Posterior vena cava (tissue), 2 donors: ENCODE measurements at places on chromosomes 1 and 21.
A peak's percentile ranks its signal among the peaks of the same experiment; 100 is the strongest.

DNA sequence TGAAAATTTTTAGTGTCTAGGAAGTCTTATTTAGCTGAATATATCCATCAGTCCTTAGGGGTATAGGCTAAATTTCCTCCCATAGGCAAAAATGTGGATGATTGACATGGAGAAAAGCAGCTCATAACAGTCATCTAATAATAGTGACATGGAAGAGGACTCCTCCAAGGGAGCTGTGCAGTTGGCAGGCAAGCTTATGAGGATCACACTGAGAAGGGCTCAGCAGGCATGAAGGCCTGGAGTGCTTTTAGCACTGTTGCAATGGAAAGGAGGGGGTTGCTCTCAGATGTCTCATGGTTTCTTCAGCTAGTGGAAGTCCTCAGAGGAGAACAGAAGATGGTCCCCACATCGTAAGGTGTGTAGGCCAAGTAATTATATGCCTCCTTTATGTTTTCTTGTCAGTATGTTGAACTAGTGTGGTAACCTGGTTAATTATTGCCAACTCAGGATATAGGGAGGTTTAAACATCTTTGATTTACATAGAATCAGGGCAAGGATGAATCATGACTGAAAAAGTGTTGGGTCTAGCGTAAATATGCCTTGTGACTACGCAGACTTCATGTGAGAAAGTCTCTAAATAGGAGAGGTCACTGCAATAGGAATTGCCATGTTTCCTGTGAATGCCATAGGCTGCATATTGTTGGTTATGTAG is 18.9 kb downstream of the VN1R5 start:
- DNase-seq, result no peak

DNA sequence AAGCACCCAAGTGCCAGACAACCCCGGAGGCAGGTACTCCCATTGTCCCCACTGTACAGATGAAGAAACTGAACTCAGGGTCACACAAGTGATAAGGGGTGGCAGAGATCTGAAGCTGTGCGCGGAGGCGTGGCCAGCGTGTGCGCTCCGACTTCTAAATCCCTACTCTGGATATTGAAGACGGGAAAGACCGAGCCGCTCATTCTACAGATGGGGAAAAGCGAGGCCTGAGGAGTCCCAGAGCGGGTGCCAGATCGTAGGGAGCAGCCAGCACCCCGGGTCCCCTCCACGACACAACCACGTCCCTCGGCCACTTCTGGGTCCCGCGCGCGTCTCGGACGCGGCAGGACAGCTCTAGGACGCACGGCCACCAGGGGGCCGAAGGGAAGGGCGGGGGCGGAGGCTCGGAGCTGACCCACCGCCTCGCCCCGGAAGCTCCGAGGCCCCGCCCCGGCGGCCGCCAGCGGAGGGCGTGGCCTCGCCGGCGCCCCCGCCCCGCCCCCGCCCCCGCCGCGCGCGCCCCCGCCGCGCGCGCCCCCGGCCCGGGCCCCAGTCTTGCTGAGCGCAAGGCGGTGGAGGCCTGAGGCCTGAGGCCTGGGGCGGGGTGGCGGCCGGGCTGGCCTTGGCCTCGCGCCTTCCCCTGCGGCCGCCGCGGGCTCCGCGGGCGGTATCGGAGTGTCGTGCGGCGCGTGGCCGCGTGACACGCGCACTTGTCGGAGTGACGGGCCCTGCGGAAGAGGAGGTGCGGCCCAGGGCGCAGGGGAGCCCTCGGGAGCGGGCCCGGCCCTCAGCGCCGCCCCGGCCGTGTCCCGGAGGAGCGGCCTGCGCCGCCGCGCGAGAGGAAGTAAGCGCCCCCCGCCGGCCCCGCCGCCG is at the start of gene H6PD:
Gene H6PD (plus strand): TSS at position 552 of the 873 bp plus-strand sequence. CDS start 10,161 bp downstream, outside the sequence.
- DNase-seq, result peak; percentile 95

GRCh38 chr1:33609739-33610138 is 137.3 kb downstream of the ZSCAN20 start:
- no peak for DNase-seq

DNA sequence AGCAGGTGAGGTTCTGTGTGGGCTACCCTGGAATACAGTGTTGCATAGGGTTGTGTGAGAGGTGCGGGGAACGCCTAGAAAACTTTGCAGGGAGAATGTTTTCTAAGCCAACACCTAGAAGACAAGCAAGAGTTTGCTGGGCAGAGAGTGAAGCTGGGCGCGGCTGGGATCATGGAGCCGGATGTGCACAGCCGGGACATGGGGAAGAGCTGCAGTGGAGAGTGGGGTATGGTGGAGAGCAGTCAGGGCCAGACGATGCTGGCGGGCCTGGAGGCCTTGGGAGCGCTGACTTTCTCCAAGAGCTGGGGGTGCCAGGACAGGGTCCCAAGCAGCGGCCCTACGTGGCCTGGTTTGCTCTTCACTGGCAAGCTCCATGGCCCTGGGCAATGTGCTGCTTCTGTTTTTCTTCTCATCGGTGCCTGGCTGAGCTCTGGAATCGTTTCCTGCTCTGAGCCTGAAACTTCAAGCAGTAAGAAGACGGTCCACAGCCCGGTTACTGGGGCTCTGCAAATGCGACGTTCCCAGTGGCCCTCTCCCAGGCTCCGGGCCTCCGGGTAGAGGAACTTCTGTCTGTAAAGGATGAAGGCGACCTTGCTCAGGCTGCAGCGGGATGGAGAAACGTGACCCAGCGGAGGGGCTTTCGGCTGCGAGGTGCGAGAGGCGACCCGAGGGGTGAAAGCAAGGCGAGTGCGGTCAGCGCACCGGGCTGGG is 51.9 kb upstream of the CD34 start:
- peak; percentile 85 for DNase-seq

- no peak for DNase-seq
These were observed 210.3 kb downstream of the SLC35F3 start for GRCh38 chr1:234114648-234115307.

- no peak for DNase-seq
These were observed 1.7 kb upstream of the CGN start for GRCh38 chr1:151509350-151510019.
